ENCODE measurements at places on chromosomes 11 and 22.
A peak's percentile ranks its signal among the peaks of the same experiment; 100 is the strongest.

DNA sequence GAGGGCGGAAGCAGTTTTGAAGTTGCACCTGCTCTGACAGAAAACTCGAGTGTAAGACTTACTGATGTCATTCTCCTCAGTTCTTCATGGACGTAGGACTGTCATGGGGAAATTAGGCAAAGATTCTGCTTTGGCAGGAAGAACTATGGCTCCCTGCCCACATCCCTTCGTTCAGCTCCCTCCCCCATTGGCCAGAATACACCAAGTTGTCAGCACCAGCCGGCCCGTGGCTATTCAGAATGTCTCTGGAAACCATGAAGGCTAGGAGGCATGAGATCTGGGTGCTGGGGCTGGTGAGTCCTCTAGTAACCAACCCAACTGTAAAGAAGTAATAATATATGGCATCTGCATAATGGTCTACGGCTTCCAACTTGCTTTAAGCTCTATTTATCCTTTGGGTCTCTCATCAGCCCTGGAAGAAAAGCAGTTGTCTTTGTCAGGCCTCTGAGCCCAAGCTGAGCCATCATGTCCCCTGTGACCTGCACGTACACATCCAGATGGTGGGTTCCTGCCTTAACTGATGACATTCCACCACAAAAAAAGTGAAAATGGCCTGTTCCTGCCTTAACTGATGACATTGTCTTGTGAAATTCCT lies 74.1 kb downstream of the PIWIL4 start:
- no peak for DNase-seq

DNA sequence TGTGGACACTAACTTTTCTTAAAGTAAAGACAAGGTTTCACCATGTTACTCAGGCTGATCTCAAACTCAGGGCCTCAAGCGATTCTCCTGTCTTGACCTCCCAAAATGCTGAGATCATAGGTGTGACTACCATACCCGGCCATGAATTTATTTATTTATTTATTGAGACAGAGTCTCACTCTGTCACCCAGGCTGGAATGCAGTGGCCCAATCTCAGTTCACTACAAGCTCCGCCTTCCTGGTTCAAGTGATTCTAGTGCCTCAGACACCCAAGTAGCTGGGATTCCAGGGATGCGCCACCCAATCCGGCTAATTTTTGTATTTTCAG lies 29.7 kb upstream of the PCF11 start:
- no peak for DNase-seq

DNA sequence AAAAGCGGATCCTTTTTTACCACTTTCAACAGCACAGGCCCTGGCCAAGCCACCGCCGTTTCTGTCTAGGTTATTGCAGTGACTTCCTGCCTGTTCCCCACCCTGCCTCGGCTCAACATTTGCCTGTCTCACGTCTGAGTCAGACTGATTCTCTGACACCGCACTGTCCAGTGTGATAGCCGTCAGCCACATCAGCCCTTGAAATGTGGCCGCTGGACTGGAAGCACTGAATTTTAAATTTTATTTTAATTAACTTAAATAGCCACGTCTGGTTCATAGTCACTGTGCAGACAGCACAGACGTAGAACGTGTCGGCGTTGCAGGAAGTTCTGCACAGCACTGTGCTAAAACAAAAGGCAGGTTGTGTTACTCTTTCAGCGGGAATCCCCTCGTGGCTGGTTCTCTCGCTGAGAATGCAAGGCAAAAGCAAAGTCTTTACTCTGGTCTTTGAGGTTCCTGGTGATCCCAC lies 56.3 kb upstream of the ADSL start:
- peak; percentile 89 for DNase-seq

DNA sequence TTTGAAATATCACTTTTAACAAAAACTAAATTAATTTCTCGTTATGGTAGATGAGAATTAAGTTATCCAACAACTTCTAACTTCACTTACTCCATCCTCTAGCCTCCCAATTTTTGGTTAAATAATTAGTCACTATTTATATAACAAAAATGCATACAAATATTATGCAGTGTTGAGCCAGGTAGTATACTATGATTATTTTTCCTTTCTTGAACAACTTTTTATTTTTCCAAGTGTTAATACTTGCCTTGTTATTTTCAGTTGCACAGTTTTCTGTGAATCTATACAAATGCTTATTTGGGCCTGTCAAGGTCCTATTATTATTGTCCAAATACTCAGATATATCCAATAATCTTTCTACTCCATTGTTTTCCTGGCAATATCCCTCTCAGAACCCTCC lies 19.9 kb upstream of the CCDC83 start:
- no peak for DNase-seq

DNA sequence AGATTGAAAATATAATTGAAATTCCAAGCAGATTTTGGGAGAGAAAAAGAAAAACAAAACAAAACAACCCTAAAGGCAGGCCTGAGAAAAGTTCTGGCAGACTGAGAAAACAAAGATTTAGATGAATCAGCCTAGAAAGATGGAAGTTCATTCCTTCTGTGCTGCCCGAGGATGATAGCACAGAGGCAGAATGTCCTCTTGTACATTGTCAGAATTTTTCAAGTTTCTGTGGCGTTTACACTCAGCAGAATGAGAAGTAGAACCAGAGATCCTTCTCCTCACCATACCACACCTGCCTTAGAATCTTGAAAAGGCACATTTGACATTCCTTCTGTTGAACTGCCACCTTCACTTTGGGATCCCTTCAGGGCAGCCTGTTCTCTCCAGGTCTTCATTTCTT lies 62.5 kb upstream of the IZUMO1R start:
- no peak for DNase-seq

DNA sequence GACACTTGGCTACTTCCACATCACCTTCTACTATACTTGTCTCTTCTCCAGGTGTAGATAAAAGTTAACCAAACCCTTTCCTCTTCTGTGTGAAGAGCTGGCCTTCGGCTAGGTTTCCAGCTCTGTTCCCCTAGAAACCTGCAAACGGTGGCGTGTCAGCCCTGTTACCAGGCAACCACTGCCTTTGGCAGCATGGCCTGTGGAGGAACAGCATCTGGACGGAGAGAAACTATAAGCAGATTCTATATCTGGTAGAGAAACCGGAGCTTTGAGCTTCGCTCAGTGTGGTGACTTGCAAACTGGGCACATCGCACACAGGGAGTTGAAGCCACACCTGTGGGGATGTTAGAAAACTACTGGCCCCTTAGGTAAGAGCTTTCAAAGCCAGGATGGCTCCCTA lies 35.9 kb downstream of the ARAP1 start:
- no peak for DNase-seq

DNA sequence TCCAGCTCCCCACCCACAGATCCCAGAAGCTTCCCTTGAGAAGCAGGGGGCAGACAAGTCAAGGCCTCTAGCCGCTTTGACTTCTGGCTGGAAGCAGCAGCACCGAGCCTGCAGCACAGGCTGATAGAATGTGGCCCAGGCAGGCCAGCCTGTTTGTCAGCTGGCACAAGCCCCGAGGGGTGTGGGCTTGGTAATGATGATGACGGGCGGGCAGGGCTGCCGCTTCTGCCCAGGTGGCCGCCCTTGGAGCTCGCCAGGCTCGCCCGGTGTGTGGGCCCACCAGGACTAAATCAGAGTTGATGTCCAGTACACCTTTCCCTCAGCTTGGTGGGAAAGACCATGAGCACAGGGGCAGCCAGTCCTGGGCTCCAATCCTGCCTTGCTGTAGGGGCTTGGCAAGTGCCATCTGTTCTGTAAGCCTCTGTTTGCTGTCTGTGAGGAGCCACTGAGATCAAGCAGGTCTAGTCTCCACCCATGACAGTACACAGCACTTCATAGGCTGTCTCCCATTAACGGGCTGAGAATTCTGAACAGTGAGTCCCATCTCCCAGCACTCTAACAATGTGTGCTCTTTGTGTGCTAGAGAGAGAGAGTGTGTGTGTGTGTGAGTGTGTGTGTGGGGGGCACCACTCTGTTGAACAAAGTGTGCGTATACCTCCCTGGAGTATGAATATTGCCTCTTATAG lies 26.8 kb downstream of the MICAL2 start:
- DNase-seq: no peak

GRCh38 chr11:76783896-76784813 lies 999 bp downstream of the TSKU start:
- DNase-seq: no peak

GRCh38 chr11:87005569-87005921 lies 32.2 kb upstream of the TMEM135 start:
- DNase-seq: no peak

- DNase-seq: no peak
Measured at GRCh38 chr11:19832086-19832750, 119.6 kb downstream of the NAV2 start.

Measured in activated CD8-positive, alpha-beta memory T cell treated with anti-CD3 and anti-CD28 coated beads for 24 hours (primary cell).